ENCODE measurements at places on chromosomes 2 and 18. TPM values are rescaled to one million over a fixed set of nuclear protein-coding genes. Genes with fewer than 3 reads are reported as not detected.

The DPP4 gene
- 106 TPM for total RNA-seq

The KCNJ13 gene
- total RNA-seq = not detected

The CTAGE1 gene
- not detected for total RNA-seq

The CDH7 gene
- not detected for total RNA-seq

The TCF7L1 gene
- not detected for total RNA-seq

The ST6GAL2 gene
- not detected for total RNA-seq

The MPPE1 gene
- 64.9 TPM for total RNA-seq

The DSG1 gene
- not detected for total RNA-seq

The IFT172 gene
- 15.7 TPM for total RNA-seq

The CAPN13 gene
- total RNA-seq = not detected

The OSR1 gene
- total RNA-seq = not detected

The GRHL1 gene
- total RNA-seq = 1.0 TPM

The GATA6 gene
- not detected for total RNA-seq

The MPP4 gene
- total RNA-seq = not detected

The SLC4A1AP gene
- total RNA-seq = 27.8 TPM

The CHRND gene
- not detected for total RNA-seq

The ZAP70 gene
- 338 TPM for total RNA-seq

The BOLL gene
- total RNA-seq = not detected

The ACTG2 gene
- total RNA-seq = not detected

The CXCR4 gene
- 133 TPM for total RNA-seq

The INHBB gene
- not detected for total RNA-seq

The PPP1R1C gene
- total RNA-seq = not detected

The CD302 gene
- total RNA-seq = 0.20 TPM

The RFTN2 gene
- not detected for total RNA-seq

The TBR1 gene
- 0.05 TPM for total RNA-seq

The L3MBTL4 gene
- 0.05 TPM for total RNA-seq

The SP9 gene
- not detected for total RNA-seq

The GYPC gene
- total RNA-seq = 99.8 TPM

The TXNDC2 gene
- total RNA-seq = not detected

The SLC16A14 gene
- total RNA-seq = 0.47 TPM

The EFR3B gene
- 0.23 TPM for total RNA-seq

The REG3G gene
- not detected for total RNA-seq

Data from activated CD8-positive, alpha-beta memory T cell treated with anti-CD3 and anti-CD28 coated beads, Interleukin-2, amount 10 ng/mL, durations not matched to agents 7 days and 5 days (primary cell).